Effector memory CD4-positive, alpha-beta T cell (primary cell): ENCODE measurements at places on chromosomes 6 and 20.

- DNase-seq, result no peak
Observed at GRCh38 chr6:24683297-24684296, 16.7 kb downstream of the ACOT13 start.

DNA sequence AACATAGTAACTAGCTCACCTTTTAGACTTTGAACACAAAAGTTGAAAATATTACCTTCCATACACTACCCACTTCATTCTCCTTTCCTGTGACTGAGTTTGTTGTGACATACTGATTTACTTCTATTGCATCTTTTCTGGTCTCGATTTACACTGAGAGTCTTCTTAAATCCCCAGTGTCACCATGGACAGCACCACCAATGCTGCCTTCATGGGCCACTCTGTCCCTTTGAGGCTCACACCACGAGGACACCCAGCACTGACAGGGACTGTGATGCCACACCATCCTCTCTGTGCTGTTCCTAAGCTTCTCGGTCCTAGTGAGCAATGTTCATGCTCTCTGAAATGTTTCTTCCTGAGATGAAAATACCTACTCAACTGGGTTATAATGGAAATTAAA, 337.1 kb upstream of the IRAK1BP1 start:
- no peak for DNase-seq

DNA sequence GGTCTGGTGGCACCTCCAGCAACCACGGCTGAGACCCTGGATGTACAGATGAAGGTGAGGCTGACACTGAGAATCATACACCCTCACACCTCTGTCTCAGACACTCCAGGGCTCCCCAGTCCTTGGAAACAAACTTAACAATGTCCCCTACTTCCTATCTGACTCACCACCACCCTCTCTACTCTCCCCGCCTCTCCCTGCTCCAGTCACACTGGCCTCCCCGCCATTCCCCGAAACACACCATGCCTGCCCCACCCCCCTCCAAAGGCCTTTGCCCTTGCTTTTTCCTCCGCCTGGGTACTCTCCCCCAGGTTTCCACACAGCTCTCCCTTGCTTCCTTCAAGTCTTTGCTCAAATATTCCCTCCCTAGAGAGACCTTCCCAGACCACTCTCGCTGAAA, 16.3 kb downstream of the BPI start:
- DNase-seq, result no peak

DNA sequence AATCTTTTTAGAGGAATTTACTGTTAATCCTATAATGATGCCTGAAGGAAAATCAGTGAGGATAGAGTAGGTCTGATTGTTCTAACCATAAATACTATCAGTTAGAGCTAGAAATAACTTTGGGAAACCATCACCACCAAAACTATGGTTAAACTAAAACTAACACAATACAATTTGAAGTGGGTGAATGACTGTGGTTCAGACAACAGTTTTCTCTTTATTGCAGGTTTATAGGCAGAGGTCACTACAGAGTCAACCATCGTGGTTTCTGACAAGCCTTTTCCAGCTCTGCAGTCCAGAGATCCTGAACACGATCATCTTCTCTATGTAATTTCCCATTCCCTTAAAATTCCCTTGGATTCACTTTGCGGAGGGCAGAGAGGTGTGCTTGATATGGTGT, 134.3 kb downstream of the IBTK start:
- DNase-seq, result no peak

DNA sequence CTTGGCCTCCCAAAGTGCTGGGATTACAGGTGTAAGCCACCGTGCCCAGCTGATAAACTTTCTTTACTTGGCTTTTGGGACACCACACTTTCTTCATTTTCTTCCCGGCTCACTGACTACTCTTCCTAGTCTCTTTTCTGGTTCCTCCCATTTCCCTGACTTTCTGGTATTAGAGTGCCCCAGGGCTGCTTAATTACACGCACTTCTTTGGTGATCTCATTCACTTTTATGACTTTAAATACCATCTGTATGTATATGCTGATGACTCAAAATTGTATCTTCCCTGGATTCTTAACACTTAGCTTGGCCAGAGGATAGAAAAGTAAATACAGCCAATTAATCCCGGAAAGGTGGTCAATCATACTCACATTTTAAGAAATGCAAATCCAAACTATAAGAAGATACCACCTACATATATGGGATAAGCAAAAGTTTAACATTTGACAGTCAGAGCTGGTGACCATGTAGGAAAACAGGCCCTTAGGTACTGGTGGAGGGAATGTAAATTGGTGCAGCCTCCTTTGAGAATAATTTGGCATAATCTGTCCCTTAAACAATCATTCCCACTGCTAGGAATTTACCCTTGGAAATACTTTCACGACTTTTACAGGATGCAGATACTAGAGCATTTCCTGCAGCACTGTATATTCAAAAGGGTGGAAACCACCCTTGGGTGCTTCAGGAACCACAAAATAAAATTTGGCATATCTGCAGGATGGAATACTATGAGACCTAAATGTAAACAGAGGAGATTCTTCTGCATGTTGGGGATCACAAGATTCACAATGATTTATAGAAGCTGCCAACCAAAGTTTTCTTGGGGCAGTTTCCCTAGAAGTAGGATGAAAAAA, 9.4 kb upstream of the NANP start:
- DNase-seq, result no peak

- no peak for DNase-seq
Observed at GRCh38 chr6:6312901-6313441, 7.5 kb downstream of the F13A1 start.

GRCh38 chr6:73180076-73180738, 45.1 kb downstream of the KHDC1L start:
- no peak for DNase-seq

DNA sequence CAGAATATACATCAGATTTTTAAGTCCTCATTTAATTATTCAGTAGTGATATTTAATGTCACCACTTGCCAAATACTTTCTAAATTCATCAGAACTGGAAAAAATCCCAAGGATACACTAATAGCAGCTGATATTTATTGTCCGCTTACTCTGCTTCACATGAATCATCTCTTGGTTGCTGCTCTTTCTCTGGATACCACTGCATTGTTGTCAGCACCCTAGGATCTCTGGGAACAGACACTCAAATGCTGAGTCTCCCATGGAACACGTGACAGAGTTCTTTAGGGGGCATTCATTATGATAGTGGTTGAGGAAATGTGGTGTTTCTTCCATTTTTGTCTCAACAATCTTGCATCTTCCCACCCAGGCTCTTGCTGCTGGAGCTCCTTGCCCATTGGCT, 318.0 kb downstream of the RFPL4B start:
- no peak for DNase-seq

GRCh38 chr6:52994031-52994838, 849 bp downstream of the GSTA4 start:
- no peak for DNase-seq

- no peak for DNase-seq
Observed at GRCh38 chr6:134469702-134470456, 152.0 kb upstream of the SGK1 start.

DNA sequence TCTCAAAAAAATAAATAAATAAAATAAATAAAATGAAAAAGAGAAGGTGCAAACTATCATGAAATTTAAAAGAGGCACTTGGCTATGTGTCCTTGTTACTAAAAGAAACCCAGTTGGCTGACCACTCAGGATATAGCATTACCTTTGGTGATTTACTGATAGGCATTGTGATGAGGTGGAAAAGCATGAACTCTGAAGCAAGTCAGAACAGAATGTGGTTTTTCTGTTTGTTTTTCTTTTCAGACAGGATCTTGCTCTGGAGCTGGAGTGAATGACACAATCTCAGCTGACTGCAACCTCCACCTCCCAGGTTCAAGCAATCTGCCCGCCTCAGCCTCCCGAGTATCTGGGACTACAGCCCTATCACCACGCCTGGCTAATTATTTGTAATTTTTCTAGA, 31.9 kb downstream of the ZNF184 start:
- DNase-seq, result no peak

- no peak for DNase-seq
Observed at GRCh38 chr6:11711003-11711983, 67.3 kb downstream of the ADTRP start.

GRCh38 chr6:25052181-25052580, 116.4 kb upstream of the RIPOR2 start:
- DNase-seq, result no peak

DNA sequence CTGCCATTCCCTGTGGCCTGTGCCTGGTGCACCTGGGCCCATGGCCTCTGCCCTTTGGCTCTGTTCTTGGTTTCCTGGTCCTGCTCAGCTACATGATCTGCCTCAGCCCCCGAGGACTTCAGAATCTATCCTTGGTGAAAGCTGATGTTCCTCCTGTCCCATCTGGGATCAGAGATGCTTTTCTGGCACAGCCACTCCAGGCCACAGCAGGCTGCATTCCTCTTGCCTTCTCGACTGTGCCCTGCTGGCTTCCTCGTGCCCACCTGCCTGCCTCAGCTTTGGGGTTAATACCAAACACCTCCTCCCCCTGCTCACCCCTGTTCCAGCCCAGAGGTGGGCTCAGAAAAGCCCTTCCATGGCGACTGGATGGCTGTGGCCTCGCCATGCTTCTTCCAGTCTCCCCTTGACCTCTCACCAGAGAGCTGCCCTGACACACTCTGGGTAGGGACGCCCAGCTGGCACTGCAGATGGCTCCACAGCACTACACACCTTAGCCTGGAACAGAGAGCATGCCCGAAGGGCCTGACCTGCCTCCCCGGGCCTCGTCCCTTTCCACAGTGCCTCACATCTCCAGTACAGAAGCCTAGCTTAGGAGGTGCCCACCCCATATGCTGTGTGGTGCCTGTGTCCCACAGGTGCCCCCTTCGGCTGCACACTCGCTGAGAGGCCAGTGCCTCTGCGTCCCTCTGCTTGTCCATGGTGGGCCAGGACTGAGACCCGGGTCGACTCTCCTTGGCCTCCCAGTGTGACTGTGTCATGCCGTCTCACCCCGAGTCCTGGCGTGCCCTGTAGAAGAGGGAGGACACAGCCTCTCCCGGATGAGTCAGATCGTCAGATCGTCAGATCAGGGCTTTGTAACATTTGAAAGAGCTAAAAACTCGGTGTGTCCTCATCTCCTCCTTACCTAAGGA, 148.8 kb downstream of the DTNBP1 start:
- DNase-seq, result no peak

GRCh38 chr20:43959920-43960227, 45.2 kb downstream of the TOX2 start:
- no peak for DNase-seq

DNA sequence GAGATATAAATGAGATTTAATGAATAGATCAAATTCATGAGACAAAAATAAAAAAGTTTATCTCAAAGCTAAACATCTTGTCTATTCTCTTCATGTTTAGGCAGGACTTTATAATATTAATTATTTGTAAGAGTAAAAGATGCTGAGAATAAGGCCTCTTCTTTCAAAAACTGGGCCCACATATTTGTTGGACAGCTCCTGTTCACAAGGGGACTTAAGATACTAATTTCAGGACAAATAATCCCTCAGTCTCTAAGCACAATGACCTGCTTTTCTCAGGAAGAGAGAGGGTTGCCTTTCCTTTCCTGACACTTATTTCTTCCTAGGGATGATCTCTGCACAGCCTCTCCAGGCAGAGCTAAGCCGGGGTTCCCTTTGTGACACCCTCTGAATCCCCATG, 43.3 kb downstream of the NOX3 start:
- DNase-seq, result no peak

DNA sequence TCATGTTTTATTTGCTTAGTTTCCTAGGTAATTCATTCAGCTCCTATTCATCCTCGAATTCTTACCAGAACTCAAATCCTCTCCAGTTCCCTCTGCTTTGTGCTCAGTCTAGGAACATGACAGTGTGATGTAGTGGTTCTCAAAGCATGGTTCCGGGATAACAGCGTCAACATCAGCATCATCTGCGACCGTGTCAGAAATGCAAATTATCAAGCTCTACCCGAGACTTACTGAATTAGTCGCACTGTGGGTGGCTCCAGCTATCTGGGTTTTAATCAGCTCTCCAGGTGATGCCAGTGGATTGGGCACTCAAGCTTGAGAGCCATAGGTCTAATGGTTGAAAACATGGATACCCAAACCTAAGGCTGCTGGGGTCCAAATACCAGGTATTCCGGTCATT, 7.7 kb upstream of the STK35 start:
- no peak for DNase-seq

- no peak for DNase-seq
Observed at GRCh38 chr20:51470907-51471411, 71.6 kb downstream of the NFATC2 start.

- no peak for DNase-seq
Observed at GRCh38 chr6:157552081-157552747, 171.2 kb downstream of the ZDHHC14 start.

DNA sequence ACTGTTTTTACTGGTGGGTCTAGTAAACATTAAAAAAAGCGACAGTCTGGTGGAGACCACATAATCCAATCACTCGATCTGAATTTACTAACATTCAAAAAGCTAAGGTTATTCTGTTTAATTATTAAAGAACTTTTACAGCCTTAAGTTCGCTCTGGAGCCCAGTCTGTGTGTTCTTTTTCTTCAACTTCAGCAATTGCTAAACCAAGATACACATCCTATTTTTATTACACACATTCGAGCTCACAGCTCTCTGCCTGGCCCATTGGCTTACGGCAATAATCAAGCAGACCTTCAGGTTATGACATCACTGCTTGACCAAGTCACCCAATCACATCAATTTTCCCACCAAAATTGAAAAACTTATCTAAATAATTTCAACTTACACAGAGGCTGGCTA, 57.4 kb upstream of the PRSS16 start:
- no peak for DNase-seq

DNA sequence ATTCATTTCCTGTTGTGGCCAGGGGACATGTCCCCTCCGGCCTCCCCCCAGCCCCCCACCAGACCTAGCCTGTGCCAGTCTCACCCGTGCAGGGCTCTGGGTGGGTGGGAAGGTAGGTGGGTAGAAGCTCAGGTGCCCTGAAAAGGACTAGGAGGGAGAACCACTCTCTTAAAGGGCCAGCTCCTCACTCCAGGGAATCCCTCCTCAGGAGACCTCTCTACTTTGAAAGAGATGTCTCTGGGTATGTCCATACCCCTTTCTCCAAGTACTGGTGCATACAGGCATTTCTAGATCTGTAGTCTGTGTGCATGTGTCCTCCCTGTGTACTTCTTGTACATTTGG, 60.8 kb upstream of the EPB41L1 start:
- no peak for DNase-seq

DNA sequence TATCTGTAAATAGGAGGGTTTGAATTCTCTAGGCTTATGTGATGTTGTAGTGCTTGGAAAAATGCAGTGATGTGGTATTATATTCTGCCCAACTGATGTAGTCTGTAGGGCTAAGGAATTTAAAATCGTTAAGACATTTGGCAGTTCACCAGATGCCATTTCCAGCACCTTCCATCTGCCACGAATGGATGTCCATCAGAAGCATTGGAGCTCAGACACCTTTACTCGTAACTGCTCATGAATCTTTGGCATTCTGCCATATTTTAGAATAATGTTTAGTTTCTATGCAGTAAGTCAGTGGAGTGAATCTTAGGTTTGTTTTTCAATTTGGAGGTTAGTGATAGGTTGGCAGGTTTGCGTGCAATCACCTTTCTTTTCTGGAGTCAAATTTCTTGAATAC, 2.4 kb upstream of the SYTL3 start:
- no peak for DNase-seq

GRCh38 chr6:137746264-137746663, 120.8 kb upstream of the TNFAIP3 start:
- DNase-seq, result no peak

- DNase-seq, result no peak
Observed at GRCh38 chr6:126182650-126183311, 157.1 kb upstream of the CENPW start.

- no peak for DNase-seq
Observed at GRCh38 chr6:170224694-170225660, 65.9 kb downstream of the DLL1 start.
